ENCODE measurements at places on chromosomes 4 and X. TPM values are rescaled to one million over a fixed set of nuclear protein-coding genes. Genes with fewer than 3 reads are reported as not detected.

The CAPN6 gene
- total RNA-seq, result 1.1 TPM

The ATP6AP2 gene
- total RNA-seq, result 106 TPM

The CXCL3 gene
- 1.9 TPM for total RNA-seq

The TBC1D9 gene
- 10.9 TPM for total RNA-seq

Data from gastroesophageal sphincter (tissue), 4 donors.